Naive thymus-derived CD4-positive, alpha-beta T cell (primary cell): ENCODE measurements at places on chromosomes 16 and 17. TPM values are rescaled to one million over a fixed set of nuclear protein-coding genes. Genes with fewer than 3 reads are reported as not detected.
A peak's percentile ranks its signal among the peaks of the same experiment; 100 is the strongest.

- DNase-seq: no peak
These were observed 25.6 kb upstream of the CNOT1 start for GRCh38 chr16:58655215-58655596.

The SYT17 gene
- polyA plus RNA-seq: not detected

GRCh38 chr16:72841506-72841905, 206.4 kb downstream of the ZFHX3 start:
- no peak for DNase-seq

DNA sequence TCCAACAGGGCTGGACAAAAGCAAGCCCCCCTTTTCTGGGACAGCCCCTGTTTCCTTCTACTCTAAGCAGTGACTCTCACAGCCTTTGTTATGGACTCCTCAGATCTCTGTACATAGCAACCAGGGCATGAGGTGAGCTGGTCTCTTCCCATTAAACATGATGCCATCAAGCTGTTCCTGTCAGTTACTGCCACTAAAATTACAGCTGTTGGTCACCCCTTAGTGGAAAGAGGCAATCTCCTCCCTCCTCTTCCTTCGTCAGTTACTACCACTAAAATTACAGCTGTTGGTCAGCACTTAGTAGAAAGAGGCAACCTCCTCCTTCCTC, 95.2 kb upstream of the SMIM36 start:
- no peak for DNase-seq

The RNF40 gene
- polyA plus RNA-seq: 19.4 TPM

DNA sequence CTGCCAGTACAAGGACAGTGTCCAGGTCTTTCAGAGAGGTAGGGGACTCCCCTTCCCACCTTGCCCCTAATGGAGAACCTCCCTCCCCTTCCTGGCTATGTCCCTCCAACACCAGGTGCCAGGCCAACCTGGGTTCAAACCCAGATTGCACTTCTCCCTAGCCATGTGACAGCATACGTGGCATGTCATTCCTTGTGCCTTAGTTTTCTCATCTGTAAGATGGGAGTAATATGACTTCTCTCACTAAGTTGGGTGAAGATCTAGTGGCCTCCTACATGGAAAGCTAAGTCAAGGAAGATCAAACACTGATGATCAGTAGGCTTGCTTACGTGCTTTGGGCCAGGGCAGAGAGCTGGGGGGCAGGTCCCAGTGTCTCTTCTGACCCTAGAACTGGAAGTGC, 8.8 kb downstream of the FCSK start:
- DNase-seq: no peak

DNA sequence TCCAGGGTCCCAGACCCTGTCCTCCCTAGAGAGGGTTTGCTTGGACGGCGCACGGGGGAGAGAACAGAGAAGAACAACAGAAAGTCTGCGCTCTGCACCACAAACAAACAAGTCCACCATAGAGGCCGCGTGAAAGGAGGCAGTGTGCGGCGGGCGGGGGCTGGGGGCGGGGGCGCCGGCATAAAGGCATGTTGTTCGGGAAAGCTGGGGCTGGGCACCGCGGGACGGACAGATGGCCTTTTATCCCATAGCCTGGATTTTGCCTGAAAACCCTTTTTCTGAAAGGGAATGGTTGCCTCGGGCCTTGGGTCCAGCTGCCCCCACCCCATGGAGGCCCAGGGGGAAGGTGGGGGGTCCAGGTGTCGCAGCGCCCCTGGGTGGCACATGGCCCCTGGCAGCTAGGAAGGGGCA, 26.0 kb downstream of the FA2H start:
- no peak for DNase-seq

The TP53TG3B gene
- not detected for polyA plus RNA-seq

GRCh38 chr17:66975614-66976378, 11.3 kb downstream of the CACNG4 start:
- DNase-seq: no peak

GRCh38 chr17:16947470-16947869, 24.4 kb downstream of the TNFRSF13B start:
- no peak for DNase-seq

The PERCC1 gene
- polyA plus RNA-seq: not detected

- DNase-seq: no peak
These were observed 29.5 kb upstream of the CDH1 start for GRCh38 chr16:68707340-68708152.

DNA sequence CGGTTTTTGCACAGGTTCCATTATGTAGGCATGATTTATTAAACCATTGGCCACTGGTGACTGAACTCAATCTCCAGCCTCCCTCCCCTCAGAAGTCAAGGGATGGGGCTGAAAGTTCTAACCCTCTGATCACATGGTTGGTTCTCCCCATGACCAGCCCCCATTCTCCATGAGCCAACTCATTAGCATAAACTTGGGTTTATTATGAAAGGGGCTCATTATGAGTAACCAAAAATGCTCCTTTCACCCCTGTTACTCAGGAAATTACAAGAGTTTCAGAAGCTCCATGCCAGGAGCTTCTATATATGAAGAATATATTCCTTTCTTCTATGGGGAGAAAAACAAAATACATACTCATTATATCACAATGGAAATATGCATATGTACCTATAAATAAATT, 555.3 kb downstream of the HS3ST4 start:
- no peak for DNase-seq

- peak; percentile 4 for DNase-seq
These were observed 55.8 kb downstream of the MYH13 start for GRCh38 chr17:10316801-10317542.

- DNase-seq: no peak
These were observed 33.1 kb downstream of the N4BP1 start for GRCh38 chr16:48576927-48577326.

DNA sequence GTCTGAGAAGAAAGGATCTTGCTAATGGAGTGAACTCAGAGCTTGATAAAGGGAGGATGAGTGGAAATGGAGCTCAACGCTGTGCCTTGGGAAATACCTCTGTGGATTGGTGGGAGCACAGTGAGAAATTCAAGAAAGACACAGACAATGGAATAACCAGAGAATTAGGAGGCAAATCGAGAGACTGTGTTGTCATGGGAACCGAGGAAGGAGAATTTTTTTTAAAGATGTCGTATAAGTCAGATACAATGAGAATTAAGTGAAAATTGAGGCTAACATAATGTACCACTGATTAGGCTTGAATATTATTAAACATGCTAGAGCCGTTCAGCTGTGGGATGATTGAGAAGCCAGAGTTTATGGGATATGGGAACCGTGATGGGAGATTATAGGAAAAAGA, 134.2 kb downstream of the PRKCA start:
- DNase-seq: no peak

DNA sequence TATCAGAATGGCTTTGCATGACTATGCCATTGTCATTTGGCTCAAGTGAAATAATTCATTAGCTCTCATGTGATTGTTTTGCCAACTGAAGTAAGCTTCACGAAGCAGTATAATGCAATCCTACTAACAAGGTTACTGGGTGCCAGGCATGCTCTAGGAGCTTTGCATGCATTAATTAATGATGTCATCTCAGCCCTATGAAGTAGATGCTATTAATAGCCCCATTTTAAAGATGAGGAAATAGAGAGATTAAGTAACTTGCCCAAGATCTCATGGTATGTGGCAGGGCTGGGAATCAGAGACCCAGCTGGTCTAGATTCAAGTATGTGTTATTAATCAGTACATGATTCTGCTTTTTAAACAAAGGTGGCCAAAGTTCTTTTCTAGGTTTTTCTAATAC, 14.1 kb downstream of the KRT39 start:
- DNase-seq: no peak

The MT1A gene
- not detected for polyA plus RNA-seq

- DNase-seq: no peak
These were observed 9.8 kb downstream of the GABARAPL2 start for GRCh38 chr16:75575958-75576357.

DNA sequence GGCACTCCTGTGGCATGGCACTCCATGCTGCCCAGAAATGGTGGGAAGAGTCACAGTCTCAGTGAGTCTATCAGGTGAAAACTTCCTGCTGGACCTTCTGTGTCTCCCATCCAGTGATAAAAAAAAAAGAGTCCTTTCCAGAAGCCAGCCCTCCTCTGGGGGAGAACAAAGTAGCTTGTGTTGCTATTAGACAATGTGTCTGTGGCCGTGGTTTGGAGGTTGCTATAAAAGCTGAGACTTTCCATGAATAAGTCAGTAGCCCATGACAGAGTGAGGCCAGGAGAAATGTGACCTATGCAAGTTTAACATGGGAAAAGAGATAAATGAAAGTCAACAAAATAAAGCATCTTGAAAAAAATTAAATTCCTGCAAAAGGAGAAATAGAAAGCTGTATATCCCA, 250.7 kb upstream of the MON1B start:
- no peak for DNase-seq

DNA sequence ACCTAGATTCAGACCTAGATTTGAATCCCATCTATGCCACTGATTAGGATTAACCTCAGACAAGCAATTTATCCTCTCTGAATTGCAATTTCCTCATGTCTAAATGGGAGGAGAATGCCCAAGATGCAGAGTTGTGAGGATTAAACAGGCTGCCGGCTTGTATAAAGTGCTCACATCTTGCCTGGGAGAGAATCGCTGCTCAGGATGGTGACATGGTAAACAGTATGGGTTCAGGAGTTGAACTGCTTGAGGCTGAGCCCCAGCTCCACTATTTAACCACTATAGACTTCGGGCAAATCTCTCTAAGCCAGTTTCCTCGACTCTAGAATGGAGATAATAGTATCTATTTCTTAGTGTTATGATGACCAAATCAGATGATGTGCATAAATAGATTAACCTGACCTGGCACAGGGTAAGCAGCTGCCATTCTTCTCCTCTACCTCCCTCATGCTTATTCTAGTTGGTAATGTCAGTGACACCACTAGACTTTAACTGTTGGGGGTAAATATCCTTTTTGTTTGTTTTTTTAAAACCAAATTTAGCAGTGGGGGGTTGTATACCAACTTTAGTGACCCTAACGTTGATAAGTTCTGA, 732 bp upstream of the RPL27 start:
- no peak for DNase-seq

- DNase-seq: no peak
These were observed 1.9 kb downstream of the CMC2 start for GRCh38 chr16:81004646-81005353.

DNA sequence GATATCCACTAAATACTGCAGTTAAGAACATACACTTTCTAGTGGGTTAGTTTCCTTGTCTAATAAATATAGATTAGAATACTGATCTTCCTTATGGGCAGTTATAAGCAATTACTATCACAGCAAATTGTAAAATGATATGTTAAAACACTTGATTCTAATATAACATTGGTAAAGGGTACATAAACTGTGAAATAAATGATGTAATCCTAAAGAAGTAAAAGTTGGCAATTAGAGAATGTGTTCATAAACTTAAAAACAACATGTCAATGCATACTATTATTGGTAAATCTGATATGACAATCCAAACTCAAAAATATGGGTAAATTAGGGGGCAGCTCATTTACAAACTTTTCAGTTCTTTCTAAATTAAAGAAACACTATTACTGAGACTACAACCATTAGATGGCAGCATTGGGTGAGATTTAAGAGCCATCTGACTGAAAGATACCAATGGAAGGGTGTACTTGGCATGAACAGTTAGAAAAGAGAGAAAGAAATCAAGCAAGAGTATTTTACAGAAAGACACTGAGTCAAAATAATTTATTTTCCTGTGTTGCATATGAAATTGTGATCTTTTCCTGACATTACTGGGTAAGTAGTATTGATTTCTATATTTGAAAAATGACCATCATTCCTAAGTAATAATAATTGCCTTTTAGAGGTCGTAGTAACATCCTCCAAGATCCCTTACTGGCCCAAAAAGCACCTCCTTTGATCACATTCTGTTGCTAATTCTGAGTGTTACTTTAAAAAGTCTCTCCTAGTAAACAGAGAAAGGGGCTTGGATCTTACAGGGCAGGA, 119.6 kb downstream of the SPAG9 start:
- no peak for DNase-seq

The TLCD2 gene
- not detected for polyA plus RNA-seq

- DNase-seq: no peak
These were observed 36.0 kb upstream of the MLKL start for GRCh38 chr16:74736531-74737157.

DNA sequence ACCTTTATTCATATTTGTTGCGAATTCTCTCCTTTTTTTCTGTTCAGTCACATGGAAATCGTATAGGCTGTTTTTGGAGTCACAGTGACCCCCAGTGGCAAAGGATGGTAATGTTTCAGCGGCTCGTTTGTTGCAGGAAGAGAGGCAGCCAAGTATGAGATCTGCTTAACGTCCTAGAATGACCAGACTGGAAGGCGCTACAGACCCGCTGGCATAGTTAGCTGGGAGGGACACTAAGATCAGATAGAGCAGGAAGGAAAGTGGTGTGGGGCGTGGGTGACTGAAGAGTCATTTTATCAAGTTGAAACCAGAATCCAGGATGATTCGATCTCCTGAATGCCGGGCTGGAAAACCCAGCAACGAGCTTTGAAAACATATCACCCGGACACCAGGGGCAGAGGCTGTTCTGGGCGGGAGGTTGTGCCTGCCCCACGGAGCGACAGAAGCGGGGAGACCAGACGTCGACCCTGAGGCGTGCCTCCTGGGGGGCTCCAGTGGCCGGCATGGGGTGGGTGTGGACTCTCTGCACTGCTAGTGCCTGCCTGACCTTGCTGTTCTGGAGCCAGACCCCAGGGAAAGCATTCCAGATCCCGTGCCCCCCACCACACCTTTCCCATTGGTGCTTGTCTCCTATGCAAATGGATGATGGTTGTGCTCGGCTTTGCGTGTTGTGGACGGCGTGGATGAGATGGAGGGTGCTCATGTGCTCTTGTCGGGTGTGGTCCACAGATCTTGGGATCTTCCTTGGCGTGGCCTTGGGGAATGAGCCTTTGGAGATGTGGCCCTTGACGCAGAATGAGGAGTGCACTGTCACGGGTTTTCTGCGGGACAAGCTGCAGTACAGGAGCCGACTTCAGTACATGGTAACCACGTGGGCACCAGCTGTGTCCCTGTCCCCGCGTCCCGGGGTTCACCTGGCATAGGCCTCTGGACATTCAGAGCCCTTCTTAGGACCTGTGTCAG, 7.7 kb downstream of the IL34 start:
- peak; percentile 76 for DNase-seq

The ALDH3A1 gene
- polyA plus RNA-seq: not detected

DNA sequence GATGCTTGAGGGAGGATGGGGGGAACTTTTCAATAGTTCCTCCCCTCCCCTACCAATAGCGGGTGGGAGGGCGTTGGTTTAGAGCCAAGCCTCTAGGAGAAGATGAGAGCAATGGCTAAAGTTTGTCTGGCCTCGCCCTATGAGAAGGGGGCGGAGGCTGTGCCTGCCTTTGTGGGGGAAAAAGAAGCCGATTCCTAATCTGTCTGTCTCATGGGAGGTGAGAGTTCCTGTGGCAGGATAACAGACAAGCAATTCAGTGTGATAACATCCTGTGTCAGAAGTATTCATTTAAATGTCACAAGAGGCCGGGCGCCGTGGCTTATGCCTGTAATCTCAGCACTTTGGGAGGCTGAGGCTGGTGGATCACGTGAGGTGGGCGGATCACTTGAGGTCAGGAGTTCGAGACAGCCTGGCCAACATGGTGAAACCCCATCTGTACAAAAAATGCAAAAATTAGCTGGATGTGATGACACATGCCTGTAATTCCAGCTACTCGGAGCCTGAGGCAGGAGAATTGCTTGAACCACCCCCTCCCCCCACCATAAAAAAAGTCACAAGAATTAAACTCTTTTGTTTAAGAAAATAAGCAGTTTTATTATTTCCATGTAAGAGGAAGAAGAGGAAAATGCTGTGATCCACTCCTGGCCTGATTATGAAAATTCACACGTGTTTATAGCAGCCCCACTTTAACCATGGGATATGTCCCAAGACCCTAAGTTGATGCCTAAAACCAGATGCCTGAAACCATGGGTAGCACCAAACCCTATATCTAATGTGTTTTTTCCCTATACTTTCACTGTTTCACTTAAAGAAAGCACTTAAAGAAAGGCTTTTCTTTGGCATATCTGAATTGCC, 1.7 kb downstream of the SLFN5 start:
- peak; percentile 63 for DNase-seq
